NCI-H446 (cell line): ENCODE measurements at places on chromosomes 1 and 21.

DNA sequence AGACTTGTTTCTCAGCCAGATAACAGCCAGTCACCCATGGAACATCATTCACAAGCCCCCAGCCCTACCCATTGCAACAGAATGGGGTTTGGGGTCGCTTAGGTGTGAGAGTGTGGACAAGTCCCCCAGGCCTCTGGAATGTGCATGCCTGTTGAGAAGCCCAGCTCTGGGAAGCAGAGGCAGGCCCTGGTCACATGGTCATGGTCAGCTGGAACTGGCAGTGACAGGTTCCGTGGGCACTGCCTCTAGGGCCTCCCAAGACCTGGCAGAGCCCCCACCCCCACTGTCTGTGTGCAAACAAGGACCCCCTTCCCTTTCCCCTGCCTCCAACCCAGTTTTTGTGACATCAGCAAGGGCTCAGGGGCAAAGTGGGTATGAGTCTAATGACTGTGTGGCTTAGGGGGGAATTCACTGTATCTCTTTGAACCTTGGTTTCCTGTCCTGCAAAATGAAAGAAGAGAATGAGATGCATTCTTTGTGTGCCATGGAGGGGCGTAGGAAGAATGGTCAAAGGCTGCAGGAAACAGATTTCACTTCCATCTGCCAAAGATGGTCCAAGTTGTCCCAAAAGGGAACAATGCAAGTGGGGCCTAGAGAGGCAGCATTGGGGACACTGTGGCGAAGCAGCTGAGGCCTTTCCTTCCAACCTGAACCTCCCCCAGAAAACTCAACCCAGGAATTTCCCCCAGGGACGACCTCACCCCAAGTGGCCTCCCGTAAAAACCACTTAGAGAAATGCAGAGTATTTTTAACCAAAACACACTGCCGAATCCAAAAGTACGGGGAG is 34.7 kb upstream of the SELENON start:
- no peak for DNase-seq

DNA sequence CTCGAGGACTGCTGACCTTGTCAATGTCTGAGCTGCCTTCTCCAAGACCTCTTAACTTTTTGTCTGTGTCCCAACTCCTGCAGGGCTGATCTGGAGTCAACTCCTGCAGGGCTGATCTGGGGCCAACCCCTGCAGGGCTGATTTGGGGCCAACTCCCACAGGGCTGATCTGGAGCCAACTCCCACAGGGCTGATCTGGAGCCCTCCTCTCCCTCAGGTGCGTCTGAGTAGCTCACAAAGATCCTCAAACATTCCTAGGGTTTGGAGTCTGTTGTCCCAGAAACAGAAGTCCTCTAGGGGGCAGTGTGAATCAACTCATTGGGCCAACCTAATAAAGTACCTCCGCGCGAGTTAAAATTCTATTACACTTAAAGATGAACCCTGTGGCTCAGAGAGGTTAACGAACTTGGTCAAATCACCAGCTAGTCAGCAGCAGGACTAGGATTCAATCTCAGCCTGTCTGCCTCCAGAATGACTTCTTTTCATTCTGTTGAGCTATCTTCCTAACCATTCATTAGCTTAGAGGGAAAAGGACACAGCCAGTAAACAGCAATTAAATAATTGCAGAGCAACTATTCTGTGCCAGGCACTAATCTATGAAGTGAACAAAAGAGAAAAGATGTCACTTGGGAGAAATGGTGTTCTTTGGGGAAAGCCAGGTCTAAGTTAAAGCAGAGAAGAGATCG is 17.2 kb upstream of the RLF start:
- DNase-seq, result peak; percentile 59

- DNase-seq, result no peak
Measured at GRCh38 chr1:153790966-153791647, 15.9 kb downstream of the SLC27A3 start.

GRCh38 chr1:164051782-164052181 is 507.2 kb upstream of the PBX1 start:
- DNase-seq, result no peak

DNA sequence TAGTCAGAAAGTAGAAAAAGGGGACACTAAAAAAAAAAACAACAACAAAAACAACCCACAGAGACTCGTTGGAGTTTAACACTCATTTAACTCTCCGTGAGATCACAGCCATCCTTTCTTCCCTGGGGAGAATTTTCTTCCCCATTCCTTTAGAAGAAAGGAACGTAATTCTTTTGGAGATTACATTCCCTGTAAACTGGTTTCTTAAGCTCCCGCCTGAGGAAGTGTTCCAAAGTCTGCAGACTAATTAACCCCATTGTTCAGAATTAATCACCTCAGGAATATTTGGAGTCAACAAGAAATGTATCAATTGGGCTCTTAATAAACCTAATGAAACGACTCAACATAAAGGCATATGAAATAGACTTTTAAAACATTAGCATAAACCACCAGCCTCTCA is 228.2 kb upstream of the CSF3R start:
- no peak for DNase-seq

DNA sequence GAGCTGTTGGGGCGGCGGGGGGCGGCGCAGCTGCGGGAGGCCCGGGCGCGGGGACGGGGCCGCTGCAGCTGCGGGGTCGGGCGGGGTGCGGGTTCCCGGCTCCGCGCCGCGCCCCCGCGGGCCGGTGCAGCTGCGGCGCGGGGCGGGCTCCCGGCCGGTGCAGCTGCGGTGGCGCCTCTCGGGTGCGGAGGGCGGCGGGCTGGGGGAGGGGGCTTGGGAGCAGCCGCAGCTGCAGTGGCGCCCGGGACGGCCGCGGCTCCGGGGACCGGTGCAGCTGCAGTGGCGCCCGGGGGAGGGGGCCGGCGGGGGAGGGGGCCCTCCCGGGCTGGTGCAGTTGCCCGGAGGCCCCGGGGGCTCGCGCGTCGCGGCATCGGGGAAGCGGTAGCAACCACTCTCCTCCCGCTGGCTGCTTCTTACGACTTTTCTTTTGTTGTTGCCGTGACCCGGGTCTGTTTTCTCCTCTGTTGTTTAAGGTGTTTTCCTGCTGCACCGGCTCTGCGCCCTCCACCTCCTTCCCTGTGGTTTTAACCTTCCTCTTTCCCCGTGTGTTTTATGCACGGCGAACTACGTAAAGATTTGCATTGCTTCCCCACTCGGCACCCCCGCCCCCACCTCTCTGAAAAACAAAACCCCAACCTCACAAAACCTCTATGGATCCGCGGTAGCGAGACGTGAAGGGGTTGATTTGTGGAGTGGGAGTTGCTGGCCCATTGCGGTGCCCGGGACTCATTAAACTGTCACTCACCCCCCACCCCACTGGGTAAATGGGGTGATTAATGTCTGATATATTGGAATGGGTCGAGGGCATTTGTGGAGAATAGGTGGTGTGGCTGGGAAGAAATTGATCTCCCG is 1.7 kb upstream of the ZBTB18 start:
- peak; percentile 25 for DNase-seq

GRCh38 chr1:209503196-209503595 is 80.3 kb upstream of the CAMK1G start:
- DNase-seq, result no peak

DNA sequence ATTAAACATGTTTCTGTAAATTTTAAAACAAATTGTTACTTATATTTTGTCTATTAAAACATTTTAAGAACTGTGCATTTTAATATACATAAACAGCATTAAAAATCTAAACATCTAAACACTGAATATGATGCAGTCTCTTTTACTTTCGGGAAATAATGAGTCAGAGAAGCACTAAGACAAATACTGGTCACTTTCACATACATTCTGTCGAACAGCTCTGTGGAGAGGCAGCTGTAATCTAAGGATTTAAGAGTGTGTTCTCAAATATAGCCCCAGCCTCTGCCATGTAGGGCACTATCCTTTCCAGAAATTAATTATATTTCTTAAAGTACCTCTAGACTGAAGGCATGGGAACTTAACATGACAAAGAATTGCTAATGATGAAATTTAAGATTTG is 89.6 kb upstream of the PTGFR start:
- no peak for DNase-seq

- DNase-seq, result no peak
Measured at GRCh38 chr1:11611638-11612327, 42.4 kb downstream of the FBXO2 start.

GRCh38 chr1:183873642-183874041 is 68.7 kb downstream of the RGL1 start:
- no peak for DNase-seq

DNA sequence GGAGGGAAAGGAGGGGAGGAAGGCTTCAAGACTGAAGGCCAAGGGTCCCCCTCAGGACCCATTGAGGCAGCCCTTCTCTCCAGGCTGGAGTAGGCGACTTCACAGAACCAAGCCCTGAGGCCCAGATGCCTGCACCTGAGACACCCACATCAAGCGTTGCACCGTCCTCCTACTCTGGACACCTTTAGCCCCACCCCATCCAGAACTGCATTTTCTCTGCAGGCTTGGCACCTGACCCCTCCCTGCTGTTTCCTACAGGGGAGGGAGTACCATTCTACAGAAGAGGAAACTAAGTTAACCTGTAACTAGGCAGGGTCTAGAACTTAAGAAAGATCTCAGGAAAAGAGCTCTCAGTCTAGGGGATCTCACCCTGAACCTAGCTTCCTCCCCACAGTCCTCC is 12.0 kb downstream of the PEF1 start:
- DNase-seq, result no peak

- DNase-seq, result no peak
Measured at GRCh38 chr1:233433436-233434210, 106.1 kb downstream of the MAP3K21 start.

DNA sequence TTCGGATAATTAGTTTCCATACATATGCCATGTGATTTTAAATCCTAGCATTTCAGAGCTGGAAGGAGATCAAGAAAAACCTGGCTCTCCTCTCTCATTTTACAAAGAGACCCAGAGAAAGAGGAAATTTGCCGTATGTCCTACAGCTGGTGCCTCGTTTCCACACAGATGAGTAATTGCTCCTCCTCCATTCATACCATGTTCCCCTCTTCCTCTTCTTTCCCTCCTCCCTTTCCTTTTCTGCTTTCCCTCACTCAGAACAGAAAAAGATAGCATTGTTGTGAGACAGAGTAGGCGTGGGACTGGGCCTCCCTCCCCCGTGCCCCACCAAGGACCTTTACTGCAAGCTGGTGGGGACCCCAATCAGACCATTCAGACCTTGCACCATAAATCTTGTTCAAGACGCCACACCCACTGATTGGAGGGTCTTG is 13.7 kb upstream of the SLC44A3 start:
- peak; percentile 64 for DNase-seq

DNA sequence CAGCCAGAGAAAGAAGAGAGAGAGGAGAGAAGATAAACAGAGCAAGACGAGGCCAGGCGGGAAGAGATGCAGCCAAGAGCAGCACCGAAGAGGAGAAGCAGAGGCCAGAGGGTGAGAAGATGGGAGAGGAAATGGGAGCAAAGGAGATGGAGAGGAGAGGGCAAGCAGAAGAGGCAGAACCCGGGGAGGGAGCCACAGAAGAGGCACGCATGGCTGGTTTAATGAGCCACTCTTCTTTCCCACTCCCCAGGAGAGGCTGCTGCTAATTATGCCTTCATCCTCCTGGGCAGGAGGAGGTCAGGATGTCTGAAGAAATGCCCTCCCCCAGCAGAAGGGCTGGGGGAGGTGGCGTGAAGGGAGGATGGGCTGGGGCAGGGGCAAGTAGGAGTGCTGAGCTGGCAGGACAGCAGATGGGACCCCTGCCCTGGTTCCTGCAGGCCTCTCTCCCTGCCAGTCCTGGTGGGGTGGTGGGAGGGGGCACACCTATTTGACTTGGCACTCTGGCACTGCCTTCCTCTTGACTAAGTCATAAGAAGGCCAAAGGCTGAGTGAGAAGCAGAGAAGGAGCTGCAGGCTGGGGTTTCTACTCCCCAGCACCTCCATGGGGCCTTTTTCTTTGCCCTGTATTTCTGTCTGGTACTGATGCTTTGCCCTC is 32.3 kb downstream of the KIRREL1 start:
- DNase-seq, result no peak

- DNase-seq, result no peak
Measured at GRCh38 chr1:223514644-223515043, 121.4 kb downstream of the CCDC185 start.

GRCh38 chr1:244919320-244920282 is 55.3 kb upstream of the HNRNPU start:
- no peak for DNase-seq

DNA sequence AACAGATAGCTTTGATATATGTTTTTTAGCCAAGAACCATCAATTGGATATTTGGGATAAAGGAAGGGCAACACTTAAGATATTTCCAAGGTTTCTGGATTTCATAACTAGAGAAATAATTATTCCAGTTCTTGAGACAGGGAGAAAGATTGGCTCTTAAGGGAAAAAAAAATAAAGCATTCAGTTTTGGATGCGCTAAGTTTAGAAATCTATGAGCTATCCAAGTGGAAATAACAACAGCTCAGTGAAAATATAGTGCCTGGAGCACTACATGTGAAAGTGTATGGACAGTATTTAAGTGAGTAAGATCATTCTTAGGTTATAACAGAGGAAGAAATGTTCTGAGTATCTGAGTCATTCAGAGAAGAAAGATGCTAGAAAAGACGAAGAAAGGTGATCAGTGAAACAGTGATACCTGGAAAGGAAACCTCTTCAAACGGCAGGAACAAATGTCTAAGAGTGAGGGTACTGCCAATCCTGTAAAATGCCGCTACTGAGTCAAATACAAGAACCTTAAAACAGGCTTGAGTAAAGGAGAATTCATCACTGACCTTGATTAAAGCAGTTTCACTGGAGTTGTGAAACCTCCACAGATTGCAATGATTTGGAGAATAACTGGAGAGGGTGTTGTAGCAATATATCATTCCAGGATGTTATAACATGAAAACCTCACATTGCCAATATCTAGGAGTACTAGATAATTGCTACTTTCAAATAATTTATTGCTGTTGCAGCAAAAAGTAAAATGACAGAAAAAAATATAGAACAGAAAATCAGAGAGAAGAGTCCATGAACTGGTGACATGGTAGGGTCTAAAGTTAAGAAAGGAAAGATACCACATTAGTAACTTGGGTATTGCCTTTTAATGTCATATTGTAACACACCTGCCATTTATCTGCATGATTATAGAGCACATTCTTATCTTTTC is 482.1 kb upstream of the RGS18 start:
- DNase-seq, result no peak

GRCh38 chr1:93021539-93022134 is 57.4 kb upstream of the MTF2 start:
- peak; percentile 27 for DNase-seq
